ENCODE measurements at places on chromosomes 1 and 21. TPM values are rescaled to one million over a fixed set of nuclear protein-coding genes. Genes with fewer than 3 reads are reported as not detected.

The CAMK2N1 gene
- 13.4 TPM for total RNA-seq

The ASPM gene
- total RNA-seq = 0.20 TPM

The ADAM30 gene
- not detected for total RNA-seq

- peak; percentile 32 for DNase-seq
Observed at GRCh38 chr21:45747802-45748445, 104.4 kb downstream of the PCBP3 start.

DNA sequence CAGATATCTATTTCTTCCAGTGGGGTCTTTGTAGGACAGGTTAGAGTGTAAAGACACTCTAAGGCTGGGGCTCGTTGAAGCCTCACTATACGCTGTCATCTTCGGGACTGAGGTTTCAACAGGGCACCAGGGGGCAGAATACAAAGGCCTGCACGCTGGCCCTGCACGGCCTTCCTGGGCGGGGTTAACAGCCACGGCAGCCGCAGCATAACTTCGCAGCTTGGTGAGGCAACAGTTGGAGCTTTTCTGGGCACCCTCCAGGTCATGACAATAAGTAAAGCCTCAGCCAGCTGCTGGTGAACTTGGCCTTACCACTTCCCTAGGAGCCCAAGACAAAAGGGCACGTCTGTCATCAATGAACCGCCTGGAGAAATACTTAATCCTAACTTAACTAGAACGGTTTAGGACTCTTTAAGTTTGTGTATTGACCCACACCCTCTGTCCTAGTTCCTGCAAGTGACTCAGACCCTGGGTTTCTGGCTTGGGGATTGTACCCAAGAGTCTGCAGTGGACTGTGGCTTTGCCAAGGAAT, 2.3 kb upstream of the RUNX1 start:
- peak; percentile 93 for DNase-seq

- DNase-seq = no peak
Observed at GRCh38 chr1:156176610-156177210, 17.2 kb upstream of the SLC25A44 start.

GRCh38 chr1:203127666-203128430, at the start of gene ADORA1:
Gene ADORA1 (plus strand): TSS chr1:203127726. CDS start chr1:203128842, 1,116 bp downstream.
- DNase-seq = peak; percentile 81

DNA sequence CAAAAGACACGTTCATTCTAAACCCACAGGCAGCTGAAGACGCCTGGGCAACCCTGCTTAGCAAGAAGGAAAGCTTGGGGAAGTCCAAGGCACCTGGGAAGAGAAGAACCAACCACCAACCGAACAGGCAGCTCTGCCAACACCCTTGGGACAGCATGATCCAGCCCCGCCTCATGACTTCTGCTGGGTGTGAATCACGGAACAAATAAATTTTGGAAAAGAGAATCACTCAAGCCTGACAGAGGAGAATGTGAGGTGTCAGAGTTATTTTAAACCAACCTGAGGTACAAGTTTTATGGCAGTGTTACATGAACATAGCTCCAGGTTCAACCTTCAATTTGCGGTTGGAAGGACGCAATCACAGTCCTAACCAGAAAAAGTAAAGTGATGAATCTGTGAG, 10.0 kb upstream of the PADI4 start:
- DNase-seq = no peak

GRCh38 chr1:119653839-119654170, 5.7 kb upstream of the ZNF697 start:
- DNase-seq = no peak

GRCh38 chr1:229397762-229398161, 36.1 kb downstream of the ACTA1 start:
- no peak for DNase-seq

DNA sequence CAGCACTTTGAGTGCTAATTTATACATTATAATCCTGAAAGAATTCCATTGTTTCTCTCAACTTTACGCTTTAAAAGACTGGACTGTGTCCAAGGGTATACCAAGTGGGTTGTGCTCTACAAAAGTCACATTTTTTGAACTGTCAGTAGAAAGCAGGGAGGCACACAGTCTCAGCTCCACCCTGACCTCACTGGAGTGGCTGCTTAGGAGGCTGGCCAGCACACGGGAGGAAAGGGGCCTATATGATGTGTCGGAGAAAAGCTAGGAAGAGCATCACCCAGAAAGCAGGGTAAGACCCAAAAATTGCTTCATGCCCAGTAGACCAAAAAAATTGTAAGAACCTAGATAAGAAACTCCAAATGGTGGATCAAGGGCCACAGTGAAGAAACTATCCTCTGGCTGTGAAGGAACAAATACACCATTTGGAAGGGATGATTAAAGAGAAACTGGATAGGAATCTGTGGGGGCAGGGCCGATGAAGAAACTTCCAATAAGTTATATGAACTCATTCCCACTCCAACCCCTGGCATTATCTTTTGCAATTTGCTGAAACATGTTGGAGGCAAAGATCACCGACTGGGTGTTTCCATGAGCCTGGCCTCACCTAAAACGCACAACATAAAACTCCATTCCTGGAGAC, 1.9 kb downstream of the S100A10 start:
- DNase-seq = no peak

DNA sequence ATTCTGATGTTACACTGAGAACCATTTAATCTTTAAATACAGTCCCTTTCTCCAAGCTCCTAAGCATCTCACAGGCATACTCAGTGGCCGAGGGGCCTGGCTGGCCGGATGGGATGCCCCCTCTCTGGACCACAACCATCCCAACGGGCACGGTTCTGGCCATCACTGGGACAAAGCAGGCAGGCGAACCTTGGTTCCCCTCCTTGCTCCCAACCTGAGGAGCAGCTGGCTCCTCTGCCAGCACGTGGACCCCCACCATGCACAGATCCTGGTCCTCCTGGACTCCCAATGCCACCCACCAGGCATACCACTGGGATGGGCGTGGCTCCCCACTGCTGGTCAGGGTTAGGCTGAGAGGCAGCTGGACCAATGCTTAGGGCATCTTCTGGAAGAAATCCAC, 19.8 kb upstream of the PRDM16 start:
- DNase-seq = no peak

- DNase-seq = no peak
Observed at GRCh38 chr1:118143831-118144230, 41.2 kb downstream of the SPAG17 start.

Data from right atrium auricular region (tissue), 2 donors.